ENCODE measurements at places on chromosomes 1 and 21.

DNA sequence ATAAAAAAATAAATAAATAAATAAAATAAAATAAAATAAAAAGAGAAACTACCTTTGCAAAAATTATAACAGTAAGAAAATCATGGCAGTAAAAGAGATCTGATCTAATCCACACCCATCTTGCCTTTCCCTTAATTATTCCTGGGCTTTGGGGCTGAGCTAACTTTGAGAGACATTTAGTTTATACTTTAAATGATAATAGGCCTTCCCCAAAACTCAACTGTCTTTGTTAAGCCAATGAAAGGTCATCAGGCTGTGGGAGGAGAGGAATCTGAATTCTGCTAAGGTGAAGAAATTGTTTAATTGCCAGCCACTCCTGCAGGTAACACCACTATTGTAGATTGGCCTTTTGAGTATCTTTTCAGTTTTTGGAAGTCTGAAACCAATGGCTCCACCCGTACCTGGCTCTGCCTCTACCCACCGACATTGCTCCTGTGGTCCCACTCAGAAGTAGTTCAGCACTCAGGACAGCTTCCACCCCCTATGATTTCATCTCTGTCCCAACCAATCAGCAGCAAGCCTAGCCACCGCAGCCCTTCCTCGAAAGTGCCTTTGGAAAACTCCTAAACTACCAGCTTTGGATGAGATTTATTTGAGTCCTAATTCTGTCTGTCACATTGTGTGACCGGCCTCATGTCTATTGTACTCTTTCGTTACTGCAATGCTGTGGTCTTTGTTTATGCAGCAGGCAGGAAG lies 23.0 kb upstream of the PNRC2 start:
- no peak for DNase-seq

DNA sequence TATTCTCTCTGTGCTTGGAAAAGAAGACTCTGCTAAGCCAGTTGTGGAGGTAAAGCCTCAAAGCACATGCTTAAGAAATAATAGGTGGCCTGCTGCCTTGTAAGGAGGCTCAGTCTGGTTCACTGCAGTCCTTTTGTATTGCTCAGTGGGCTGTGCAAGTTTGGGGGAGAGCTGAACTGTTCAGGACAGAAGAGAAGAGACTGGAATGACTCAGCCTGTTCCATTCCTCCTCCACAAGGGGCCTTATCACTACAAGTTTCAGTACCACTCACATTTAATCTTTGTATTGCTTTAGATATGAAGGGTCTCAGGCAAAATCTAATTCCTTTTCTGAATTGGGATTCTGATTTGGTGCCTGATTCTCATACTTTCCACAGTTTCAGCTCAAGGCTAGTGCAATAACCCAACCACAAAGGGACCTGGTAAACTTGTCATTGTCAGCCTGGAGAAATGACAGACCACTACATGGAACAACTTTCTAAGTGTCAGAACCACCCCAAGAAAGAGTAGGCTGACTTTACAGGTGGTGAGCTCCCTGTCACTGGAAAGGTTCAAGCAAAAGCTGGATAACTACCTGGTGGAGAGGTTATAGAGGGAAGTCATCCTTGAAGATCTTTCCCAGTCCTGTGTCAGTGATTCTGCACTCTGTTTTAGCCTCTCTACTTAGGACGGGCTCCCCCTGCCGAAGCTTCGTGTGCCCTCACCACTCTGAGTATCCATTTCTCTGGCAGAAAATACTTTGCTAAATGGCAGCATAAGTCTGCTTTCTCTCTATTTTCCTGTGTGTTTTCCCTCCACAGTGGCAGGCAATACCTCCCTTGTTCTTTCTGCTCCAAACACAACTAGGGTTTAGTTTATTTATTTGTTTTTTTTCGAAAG lies 162.9 kb upstream of the GJB5 start:
- DNase-seq = no peak

DNA sequence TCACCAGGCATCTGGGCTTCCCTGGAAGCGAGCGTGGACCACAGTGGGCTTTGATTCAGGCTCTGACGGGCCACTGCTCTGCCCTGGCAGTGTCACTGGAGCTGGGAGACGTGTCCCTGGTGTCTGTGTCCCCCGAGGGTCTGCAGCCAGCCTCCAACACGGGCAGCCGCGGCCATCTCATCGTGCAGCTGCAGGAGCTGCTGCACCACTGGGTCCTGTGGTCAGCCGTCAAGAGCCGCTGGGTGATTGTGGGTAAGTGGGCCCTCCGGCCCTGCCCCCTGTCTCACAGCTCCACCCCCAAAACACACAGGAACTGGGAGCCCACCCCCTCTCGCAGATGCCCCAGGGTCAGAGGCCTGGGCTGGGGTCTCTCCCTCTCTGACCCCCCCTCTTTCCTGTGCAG lies 40.7 kb downstream of the DISP3 start:
- DNase-seq = no peak

- peak; percentile 11 for DNase-seq
Measured at GRCh38 chr1:158035976-158036583, 42.6 kb downstream of the KIRREL1 start.

DNA sequence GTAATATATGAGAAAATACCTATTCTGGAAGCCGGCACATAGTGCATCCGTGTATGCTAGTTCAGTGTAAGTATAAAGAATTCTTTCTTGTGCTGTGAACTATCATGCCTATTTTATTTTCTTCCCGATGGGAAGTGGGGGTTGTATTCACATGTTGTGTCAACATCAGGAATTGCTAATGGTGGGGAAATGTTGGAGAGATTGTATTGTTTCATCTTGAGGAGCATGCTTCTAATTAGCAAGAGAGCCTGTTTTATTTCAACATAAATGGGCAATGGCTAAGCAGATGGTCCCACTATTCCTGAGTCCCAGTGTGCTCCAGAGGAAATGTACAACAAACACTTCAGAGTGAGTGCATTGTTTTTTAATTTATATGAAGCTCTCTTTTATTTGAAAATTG lies 485.2 kb downstream of the PLPP3 start:
- no peak for DNase-seq

Measured in COR-L47 (cell line).